ENCODE measurements at places on chromosomes 6 and 20.

DNA sequence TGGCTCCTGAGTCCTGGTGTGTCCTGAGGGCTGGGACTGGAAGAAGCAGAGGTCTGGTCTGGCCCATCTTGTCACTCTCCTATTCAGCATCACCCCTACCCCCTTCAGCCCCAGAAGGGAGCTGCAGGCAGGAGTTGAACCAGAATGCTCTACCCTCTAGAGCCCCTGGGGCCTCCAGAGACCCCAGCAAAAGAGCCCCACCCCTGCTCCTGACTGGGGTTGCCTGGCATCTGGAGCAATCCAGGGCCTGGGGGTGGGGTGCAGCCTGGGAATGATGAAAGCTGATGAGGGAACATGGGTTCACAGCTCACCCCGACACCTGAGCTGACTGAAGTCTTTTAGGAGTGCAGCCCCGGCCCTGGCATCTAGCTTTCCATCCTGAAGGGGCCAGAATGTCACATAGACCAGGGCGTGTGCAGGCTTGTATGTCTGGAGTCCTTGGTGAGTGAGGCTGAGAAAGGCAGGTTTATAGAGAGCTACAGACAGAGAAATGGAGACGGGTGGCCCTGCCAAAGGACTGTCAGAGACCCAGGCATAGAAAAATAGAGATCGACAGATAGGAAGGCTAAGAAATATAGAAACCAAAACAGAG is 12.2 kb downstream of the FGD2 start:
- no peak for DNase-seq

- no peak for DNase-seq
Measured at GRCh38 chr6:44349904-44350649, 7.6 kb downstream of the SPATS1 start.

- DNase-seq: no peak
Measured at GRCh38 chr6:10355115-10355702, 59.7 kb downstream of the TFAP2A start.

DNA sequence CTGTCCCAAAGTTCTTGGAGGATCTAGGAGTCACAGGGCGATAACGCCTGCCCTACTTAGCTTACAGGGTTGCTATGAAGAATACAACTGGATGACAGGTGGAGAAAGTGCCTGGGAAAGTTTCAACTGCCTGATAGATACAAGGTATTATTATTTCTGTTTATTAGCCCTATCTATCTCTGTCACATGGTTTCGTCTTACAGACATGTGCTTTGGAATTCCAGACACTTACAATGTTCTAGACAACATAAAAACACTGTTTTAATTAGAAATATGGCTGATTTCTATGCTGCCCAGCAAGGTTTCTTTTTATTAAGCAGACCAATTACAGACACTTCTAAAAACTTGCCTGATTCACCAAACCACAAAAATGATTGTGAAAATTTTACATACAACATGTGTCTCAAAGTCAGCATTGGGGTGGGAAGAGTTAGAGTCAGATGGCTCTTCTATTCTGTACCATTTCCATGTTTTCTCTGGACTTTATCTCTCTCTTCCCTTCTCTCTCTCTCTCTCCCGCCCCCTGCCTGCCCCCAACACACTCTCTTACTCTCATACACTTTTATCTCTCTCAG is 50.0 kb downstream of the GJA10 start:
- no peak for DNase-seq

GRCh38 chr20:8242066-8242465 is 110.0 kb downstream of the PLCB1 start:
- DNase-seq: no peak

GRCh38 chr6:128039543-128039942 is 138.7 kb upstream of the THEMIS start:
- no peak for DNase-seq

DNA sequence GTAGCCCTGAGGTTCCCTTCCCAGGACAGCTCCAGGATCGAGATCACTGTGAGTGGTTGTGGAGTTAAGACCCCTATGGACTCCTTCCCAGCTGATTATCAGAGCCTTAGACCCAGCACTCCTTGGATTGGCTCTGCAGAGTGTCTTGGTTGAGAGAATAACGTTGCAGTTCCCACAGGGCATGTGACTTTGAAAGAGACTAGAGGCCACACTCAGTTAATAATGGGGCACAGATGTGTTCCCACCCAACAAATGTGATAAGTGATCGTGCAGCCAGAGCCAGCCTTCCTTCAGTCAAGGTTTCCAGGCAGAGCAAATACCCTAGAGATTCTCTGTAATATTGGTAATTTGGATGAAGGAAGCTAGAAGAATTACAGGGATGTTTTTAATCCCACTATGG is 5.2 kb upstream of the BTN2A2 start:
- no peak for DNase-seq

DNA sequence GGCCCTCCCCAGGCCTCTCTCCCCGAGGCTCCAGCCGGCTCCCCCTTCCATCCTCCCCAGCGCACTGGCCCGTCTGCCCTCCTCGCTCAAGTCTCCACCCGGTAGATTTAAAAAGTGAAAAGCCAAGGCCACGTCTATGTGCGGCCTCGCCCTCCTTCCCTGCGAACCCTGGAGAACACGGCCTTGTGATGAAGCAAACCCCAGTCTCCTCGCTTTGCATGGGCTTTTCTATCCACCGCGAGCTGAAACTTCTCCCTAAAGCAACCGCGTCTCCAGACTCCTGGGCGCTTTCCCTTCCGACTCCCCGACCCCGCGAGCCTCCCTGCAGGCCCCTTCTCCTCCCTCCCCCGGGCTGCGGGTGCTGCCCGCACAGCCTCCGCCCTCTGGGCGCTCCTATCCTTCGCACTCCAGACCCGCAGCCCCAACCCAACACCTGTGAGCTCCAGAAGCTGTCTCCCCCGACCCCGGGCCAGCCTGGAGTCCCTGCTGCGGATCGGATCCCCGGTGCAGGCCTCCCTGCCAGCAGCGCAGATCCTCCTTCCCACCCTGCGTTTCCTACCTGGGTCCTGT is 265.2 kb upstream of the QKI start:
- DNase-seq: no peak

GRCh38 chr20:35125753-35126152 is 21.4 kb downstream of the EDEM2 start:
- no peak for DNase-seq

DNA sequence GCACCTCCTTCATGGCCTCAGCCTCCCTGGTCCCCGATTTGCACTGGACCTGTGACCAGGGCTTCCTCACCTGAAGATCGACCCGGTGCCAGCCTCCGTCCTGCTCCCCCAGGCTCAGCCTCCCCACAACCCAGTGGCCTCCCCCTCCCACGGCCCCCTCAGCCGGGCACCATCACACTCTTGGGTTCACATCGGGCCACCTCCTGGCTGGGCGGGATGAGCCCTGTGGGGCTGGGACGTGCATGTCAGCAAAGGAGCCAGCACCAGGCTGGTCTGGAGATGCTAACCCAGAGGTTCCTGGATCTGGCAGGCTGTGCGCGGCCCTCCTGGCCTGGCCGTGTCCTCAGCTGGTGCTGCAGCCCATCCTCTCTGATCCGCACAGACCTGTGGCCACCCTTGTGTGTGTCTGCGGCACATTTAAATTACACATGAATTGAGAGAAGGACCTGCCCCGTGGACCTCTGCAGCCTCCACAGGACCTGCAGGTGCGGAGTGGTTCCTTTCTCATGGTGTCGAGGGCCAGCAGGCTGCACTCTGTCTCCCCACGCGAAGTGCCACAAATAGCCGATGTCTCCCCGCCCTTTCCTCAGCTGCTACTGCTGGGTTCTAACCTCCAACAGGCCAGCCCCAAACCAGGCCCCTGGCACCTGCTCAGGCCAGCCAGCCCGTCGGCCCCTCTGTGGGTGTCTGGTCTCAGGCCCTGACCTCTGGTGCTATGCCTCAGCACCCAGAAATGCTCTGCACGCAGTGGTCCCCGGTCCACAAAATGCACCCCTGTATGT is 237.5 kb downstream of the ERMARD start:
- no peak for DNase-seq

DNA sequence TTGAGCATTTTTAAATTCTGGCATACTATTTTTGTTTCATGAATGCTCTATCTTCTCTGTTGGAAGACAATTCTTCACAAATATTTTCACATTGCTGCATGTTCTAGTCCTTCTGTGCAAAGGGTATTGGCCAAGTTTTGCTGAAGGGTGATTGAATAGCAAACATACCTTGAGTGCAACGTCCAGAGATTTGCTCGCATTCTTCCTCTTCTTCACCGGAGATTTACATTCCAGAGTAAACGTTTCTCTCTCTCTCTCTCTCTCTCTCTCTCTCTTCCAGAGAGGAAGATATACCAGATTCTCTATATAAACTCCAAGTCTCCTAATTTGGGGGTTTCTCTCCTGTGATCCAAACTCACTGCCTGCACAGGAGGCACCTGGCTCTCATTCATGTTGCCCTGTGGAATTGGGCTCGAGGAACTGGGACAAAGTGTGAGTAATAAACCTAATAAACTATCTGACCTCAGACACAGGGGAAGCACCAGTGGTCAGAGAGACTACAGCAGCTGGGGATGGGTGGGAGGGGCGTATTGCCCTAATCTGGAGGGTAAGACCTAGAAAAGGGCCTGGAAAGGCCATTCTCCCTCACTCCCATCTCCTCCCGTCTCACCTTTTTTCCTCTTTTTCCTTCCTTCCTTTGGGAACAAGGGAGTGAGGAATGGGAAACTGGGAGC is 1.1 kb upstream of the TREML1 start:
- no peak for DNase-seq

GRCh38 chr20:46366826-46367225 is 39.6 kb downstream of the ELMO2 start:
- no peak for DNase-seq

DNA sequence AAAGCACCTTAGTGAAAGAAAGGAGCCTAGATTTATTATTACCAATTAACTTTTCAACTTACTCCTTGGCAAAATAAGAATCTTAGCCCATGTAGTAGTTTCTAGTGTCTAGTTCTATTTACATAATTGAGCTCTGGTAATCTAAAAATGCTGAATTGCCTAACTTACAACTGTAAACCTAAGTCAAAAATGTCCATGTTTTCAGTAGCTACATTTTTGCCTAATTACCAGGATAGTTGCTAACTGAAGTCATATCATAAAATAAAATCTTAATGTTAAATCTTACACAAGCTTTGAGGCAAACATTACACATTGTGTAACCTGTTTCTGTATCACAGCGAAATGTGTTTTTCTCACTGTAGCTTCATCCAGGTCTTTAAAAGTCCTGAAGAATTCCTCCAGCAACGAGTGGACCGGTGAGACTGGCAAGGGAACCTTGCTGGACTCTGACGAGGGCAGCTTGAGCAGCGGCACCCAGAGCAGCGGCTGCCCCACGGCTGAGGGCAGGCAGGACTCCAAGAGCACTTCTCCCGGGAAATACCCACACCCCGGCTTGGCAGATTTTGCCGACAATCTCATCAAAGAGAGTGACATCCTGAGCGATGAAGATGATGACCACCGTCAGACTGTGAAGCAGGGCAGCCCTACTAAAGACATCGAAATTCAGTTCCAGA is 7.6 kb upstream of the CLDN20 start:
- DNase-seq: no peak

GRCh38 chr6:139586273-139586672 is 211.8 kb upstream of the CITED2 start:
- no peak for DNase-seq

DNA sequence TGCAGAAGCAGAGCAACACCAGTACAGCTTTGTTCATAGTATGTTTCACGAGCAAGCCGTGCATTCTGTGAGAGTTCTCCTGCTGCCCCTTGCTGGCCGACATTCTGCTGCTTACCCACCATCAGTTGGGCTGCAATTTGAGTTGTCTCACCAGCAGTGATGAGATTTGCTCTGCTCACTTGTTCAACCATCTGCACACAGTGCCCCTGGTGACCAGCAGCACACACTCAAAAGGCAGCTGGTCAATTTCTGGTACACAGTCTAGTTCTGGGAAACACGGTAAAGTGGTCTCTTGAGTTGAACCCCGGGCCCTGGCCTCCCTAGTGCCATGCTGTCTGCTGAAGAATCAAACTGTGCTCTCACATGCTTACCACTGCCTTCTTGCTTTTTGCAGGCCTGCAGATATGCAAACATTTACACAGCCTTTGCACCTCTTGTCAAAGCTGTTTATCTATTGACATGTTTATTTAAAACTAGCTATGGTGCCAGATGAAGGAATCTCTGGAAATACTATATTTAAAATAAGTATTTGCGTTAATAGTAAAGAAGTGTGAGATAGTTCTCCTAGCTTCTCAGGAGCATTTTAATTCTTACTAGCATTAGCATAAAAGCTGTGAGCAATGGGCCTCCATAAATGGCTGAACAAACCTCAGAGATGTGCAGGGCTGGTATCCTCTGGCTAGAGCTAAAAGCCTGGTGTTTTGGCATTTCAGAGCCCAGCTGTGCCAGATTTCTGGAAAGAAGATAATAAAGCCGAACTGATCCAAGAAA is 234.3 kb downstream of the ARHGAP18 start:
- no peak for DNase-seq
